NCI-H2171 treated with DMSO at 0.1 percent for 48 hours (cell line): ENCODE measurements at places on chromosomes 7 and 10.

DNA sequence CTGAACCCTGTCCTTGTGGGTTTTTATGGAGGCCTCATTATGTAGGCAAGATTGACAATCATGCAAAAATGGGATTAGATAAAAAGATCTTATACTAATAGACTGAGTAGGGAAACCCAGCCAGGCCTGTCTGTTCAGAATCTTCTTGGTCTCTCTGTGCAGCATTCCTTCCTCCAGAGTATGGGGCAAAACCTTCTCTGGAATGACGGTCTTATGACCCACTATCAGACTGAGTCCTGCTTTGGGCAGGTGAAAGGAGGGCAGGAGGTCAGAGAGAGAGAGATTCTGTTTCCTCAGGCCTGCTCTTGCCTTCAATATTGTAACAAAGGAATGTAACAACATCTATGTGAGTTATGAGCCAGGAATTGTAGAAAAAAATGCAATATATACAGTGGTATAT lies 182.6 kb downstream of the DNAJC1 start:
- DNase-seq = no peak

- peak; percentile 43 for DNase-seq
These were observed 170.6 kb downstream of the UBE2H start for GRCh38 chr7:129781928-129782817.

GRCh38 chr7:18694484-18694883 lies 198.9 kb downstream of the HDAC9 start:
- no peak for DNase-seq

- no peak for DNase-seq
These were observed 44.4 kb upstream of the TOMM7 start for GRCh38 chr7:22867003-22867402.

DNA sequence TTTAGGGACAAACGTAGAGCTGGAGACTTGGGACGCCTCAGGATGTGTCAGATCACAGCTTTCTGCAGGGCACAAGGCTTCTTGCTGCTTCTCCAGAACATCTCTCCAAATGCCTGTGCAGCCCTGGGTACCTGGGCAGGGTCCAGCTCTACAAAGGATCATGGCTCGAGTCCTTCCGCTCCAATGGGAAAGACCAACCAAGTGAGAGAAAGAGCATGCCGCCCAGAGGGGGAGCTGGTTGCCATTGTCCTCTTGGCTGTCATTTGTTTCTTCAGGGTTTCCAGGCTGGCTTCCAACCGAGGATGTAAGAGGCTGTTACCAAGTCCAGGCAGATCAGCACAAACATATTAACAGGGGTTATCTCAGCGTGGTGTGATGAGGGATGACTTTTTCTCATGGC lies 5.6 kb upstream of the LEP start:
- no peak for DNase-seq

DNA sequence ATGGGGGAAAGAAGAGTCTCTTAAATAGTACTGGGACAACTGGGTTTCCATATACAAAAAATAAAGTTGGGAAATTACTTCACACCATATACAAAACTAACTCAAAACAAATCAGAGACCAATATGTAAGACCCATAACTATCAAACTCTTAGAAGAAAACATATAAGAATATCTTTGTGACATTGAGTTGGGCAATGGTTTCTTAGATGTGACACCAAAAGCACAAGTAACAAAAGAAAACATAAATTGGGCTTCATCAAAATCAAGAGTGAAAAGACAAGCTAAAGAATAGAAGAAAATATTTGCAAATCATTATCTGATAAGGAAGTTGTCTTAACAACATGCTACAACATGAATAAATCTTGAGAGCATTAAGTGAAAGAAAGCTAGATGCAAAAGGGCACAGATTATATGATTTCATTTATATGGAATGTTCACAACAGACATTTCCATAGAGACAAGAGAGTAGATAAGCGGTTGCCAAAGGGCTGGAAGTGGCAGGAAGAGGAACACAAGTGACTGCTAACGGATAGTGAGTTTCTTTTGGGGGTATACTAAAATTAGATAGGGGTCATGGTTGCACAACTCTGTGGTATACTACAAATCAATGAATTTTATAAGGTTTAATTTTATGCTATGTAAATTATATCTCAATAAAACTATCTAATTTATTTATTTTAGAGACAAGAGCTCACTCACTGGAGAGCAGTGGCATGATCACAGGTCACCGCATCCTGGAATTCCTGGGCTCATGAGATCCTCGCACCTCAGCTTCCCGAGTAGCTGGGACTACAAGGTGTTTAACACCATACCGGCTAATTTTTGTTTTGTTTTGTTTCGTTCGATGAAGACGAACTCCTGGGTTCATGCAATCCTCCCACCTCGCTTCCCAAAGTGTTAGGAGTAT lies 35.4 kb downstream of the JMJD1C start:
- no peak for DNase-seq

- DNase-seq = no peak
These were observed 141.3 kb downstream of the SKAP2 start for GRCh38 chr7:26723129-26723528.

DNA sequence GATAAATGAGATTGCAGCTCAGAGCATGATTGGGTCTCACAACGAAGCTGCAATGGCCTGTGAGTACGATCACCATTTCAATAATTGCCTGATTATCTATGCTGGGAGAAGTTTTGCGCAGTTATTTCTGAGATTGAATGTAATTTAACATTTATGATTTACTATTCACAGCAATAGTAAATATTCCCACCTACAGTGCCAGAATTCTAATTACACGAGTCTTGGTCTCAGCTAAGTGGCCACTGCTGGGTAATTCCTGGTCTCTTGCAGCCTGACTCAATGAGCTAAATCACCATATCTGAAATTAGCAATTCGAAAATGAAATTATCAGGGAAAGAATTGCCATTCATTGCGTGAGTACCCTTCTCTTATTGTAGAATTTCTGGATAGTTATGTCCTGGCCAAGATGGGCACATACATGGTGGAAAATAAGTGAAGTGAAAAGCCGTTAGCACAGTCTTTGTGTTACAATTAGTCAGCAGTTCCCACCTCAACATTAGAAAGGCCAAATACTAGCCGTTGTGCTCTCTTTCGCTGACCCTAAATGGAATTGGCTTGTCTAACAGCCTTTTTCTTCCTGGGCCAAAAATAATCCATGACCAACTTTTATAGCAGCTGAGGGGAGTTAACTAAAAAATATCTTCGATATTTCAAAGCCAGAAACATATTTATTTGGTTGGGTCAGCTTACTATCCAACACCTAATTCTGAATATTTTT lies 681.0 kb upstream of the C7orf33 start:
- DNase-seq = no peak

DNA sequence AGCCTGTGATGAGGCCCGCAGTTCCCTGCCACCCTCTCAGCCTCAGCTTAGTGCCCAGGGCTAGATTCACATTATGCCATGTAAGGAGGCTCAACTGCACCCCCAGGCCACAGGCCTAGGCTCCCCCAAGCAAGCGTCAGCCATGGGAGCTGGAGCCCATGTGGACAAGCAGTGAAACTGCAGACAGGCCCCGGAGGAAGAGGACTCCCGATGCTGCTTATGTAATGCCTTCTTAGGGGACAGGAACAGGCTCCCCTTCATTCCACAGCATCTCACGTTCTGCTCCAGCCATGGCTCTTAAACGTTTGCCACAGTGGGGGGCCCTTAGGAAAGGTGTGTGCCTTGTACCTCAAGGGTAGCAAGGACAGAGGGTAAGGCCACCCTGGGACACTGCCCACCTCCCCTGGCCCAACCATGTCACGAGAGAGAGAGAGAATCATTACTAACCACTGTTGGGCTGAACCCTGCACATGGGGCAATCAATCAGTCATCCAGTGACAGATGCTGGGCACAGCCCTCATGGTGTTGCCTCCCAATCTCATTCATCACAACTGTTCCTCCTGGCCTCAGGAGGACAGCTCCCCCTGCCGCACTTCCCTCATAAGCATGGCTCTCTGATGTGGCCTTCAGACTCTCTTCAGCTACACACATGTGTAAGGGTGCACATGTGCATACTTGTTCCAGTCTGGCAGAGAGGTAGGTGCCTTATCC lies 263.0 kb downstream of the GRID1 start:
- no peak for DNase-seq

GRCh38 chr7:23893942-23894891 lies 184.2 kb downstream of the STK31 start:
- DNase-seq = no peak

GRCh38 chr7:70673778-70674570 lies 458.0 kb upstream of the GALNT17 start:
- peak; percentile 90 for DNase-seq

GRCh38 chr7:150375662-150376521 lies 3.2 kb upstream of the ZNF775 start:
- no peak for DNase-seq

- peak; percentile 21 for DNase-seq
These were observed 111.0 kb downstream of the EGFR start for GRCh38 chr7:55129541-55130394.

DNA sequence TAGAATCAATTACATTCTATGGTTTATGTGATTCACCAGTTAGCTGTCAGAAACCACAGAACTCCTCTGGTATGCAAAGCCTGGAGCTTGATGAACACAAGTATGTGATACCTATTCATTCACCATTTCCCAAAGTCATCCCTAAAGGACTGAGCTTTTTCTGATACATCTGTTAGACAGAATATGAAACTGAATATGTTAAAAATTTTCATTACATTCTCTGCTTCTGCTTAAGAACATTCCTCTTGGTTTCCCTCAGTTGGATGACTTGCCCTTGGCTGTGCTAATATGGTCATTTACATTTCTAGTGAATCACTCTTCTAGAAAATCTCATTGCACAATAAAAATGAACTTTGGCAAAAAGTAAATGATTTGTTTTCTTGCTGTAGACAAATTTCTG lies 10.8 kb upstream of the PON1 start:
- no peak for DNase-seq

DNA sequence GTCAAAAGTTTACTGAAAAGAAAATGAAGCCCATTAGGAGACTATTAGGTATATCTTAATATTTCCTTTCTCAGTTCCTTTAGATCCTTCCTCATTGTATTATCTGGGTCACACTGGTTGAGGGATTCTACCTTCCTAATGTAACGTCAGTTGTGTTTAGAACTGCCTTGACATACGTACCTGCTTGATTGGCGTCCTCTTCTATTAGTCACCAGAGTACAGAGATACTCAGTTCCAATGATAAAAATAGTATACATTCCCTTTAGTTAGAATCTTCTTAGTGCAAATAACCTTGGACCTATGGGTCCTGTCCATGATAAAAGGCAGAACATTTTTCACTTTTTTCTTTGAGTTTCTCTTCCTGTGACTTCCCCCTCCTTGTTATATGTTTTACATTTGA lies 45.2 kb downstream of the AHCYL2 start:
- DNase-seq = no peak

DNA sequence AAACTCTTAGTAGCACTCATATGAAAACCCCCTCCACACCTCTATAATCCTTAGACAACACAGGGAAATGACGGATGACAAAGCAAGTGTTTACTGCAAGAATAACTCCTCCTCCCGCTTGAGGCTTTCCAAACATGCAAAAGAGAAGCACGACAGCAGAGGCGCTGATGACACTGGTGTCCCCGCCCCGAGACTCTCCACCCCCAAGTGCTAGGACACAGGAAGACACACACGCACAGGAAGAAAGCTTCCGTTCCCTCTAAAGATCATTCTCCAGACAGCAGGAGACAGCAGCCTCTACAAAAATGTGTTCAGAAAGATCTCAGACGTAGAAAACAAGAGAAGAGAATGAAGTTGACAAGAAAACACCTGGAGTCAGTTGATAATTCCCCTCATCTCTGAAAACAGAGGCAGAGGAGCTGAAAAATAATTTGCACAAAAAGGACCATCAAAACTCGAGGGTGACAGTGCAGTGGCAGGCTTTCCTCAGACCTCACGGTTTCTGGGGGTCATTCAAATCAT lies 90.2 kb downstream of the DLG5 start:
- DNase-seq = no peak

GRCh38 chr10:77164616-77165311 lies 472.8 kb downstream of the KCNMA1 start:
- DNase-seq = no peak

DNA sequence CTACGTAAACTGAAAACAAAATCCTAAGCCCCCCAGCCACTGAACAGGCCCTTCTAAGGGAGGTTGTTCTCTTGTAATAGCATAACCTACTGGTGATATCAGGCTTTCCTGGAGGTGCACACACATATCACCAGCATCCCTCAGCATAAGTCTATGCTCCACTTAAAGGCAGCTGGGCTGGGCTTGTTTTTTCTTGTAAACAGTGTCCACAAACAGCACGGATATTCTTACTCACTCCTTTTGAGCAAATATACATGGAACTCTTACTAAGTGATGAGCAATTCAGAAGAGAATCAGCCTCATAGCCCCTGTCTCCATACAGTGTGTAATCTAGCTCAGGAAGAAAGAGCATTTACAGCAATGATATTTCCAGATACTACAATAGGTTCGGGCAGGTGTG lies 2.4 kb downstream of the LRIT1 start:
- no peak for DNase-seq

DNA sequence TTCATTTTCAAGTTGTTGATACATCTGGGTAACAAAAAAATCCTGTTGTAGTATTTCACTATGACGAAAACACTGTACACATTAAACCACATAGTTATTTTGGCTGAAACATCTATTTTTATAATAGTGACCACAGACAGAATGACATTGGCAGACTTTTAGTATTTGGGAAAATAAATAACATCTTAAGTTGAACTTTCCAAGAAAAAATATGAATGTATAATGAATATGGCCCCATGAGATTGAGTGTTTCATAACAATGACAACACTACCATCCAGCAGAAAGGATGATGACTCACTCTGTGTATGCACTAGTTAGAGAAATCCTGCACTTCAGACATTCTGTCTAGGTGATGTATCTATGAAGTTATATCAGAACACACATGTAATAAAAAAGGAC lies 118.1 kb downstream of the SEMA3D start:
- no peak for DNase-seq

DNA sequence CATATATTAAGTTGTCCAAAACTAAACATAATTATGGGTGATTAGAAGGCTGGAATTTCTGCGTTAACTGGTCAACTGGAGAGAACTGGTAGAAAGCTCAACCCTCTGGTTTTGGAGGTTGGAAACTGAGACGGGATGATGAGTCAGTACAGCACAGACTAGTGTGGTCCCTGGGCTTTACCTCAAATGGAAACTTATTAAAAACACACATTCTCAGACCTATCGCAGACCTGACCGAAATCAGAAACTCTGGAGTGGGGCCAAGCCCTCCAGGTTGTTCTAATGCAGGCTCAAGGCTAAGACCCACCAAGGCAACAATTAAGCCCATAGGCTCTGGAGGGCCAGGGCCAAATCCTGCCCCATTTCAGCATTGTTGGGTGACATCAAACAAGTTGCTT lies 136.9 kb downstream of the KCNMA1 start:
- no peak for DNase-seq

- no peak for DNase-seq
These were observed 3.8 kb upstream of the TCERG1L start for GRCh38 chr10:131315344-131315743.
